Uterus (tissue), 4 donors: ENCODE measurements at places on chromosomes 12 and 14. TPM values are rescaled to one million over a fixed set of nuclear protein-coding genes. Genes with fewer than 3 reads are reported as not detected.
A peak's percentile ranks its signal among the peaks of the same experiment; 100 is the strongest.

- no peaks in the 10 kb centered on the region for H3K4me1 ChIP-seq
- no peaks in the 10 kb centered on the region for H3K27me3 ChIP-seq
Observed at GRCh38 chr12:84128117-84128991, 784.2 kb downstream of the SLC6A15 start.

ISCA2 gene
- 10.0 TPM for total RNA-seq

- H3K27me3 ChIP-seq, result no peaks in the 10 kb centered on the region
- peak overlapping the region; percentile 92 for H3K4me3 ChIP-seq
- H3K27ac ChIP-seq, result peak overlapping the region; percentile 92
- DNase-seq, result peak; percentile 44
Observed at GRCh38 chr12:118136559-118137003, 657 bp downstream of the PEBP1 start.

GRCh38 chr14:60753264-60754119, 18.9 kb downstream of the MNAT1 start:
- no peak overlapping the region for H3K27ac ChIP-seq
- no peaks in the 10 kb centered on the region for H3K27me3 ChIP-seq
- no peak for DNase-seq

GRCh38 chr12:130956009-130956408, 2.3 kb downstream of the ADGRD1 start:
- no peak for DNase-seq
- no peak overlapping the region for H3K4me3 ChIP-seq
- no peaks in the 10 kb centered on the region for H3K4me1 ChIP-seq
- H3K27me3 ChIP-seq, result no peaks in the 10 kb centered on the region
- no peaks in the 10 kb centered on the region for H3K36me3 ChIP-seq

ESR2 gene
- 0.41 TPM for total RNA-seq

DNA sequence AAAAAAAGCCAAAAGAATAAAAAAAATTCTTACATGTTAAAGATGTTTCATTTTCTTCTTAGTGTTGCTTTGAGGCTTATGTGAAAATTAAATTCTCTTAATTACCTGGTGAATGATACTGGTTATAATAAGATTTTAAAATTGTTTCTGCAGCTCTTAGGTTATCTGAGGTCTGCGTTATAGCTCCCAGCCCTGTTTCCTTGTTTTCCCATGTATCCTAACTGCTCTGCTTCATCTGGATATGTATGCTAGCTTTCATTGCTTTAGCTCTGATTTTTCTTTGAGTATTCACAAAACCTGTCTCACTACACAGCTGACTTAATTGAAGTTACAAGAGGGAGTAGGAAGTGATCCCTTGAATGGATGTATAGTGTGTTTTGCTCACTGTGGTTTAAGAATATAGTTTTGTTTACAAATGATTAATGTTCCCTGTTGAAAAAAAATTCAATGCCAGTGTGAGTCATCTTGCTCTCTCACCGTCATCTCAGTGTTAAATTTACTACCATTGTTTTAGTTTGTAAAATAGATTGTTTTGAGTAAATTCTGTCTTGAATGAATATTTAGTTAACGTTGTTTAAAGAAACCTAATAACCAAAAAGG, 26.8 kb downstream of the CPSF6 start:
- DNase-seq, result no peak
- no peaks in the 10 kb centered on the region for H3K27me3 ChIP-seq
- no peak overlapping the region for H3K4me3 ChIP-seq
- no peaks in the 10 kb centered on the region for H3K4me1 ChIP-seq

- no peak for DNase-seq
- H3K36me3 ChIP-seq, result no peaks in the 10 kb centered on the region
- no peaks in the 10 kb centered on the region for H3K27me3 ChIP-seq
- no peaks in the 10 kb centered on the region for H3K4me1 ChIP-seq
- no peak overlapping the region for H3K4me3 ChIP-seq
Observed at GRCh38 chr12:15007551-15007950, 34.7 kb downstream of the PDE6H start.

NR4A1 gene
- 133 TPM for total RNA-seq

GRCh38 chr12:65308601-65309071, 30.2 kb downstream of the MSRB3 start:
- DNase-seq, result peak; percentile 21
- no peak overlapping the region for H3K27ac ChIP-seq
- no peak overlapping the region for H3K4me3 ChIP-seq
- H3K4me1 ChIP-seq, result no peaks in the 10 kb centered on the region
- H3K36me3 ChIP-seq, result no peaks in the 10 kb centered on the region
- no peaks in the 10 kb centered on the region for H3K27me3 ChIP-seq

DNA sequence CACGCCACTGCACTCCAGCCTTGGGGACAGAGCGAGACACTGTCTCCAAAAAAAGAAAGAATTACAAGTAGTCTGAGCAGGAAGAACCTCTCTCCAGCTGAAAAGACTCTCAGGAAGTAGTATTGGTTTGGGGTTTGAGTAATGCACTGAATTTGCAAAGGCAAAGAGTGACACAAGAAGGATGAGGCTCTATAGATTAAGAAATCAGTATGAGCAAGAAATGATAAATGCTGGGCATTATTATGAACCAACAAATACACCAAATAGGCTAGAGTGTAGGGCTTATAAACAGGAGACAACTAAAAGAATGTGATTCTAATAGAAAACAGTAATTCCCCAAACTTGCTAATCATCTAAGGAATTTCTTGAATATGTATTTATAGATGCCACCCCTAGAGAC, 2.6 kb upstream of the SLC35E3 start:
- H3K27ac ChIP-seq, result no peak overlapping the region
- H3K36me3 ChIP-seq, result no peaks in the 10 kb centered on the region
- no peak overlapping the region for H3K4me3 ChIP-seq

DNA sequence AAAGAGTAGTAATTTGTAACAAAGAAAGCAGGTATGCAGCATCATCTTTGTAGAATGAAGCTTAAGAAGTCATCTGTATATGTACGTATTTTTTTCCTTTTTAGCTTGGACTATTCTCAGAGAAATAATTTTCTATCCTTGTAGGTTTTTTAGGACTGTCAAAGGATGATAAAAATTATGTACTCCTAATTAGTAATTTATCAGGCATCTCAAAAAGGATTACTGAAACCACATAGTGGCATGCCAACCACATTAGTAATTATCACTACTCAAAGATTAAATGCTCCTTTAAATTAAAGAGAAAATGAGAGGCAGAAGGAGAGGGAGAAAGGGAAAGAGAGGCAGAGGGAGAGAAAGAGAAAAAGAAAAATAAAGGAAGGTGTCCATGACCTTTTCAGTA, 17.3 kb downstream of the TTC8 start:
- no peak overlapping the region for H3K27ac ChIP-seq
- DNase-seq, result no peak
- no peaks in the 10 kb centered on the region for H3K4me1 ChIP-seq
- H3K27me3 ChIP-seq, result no peaks in the 10 kb centered on the region

- H3K27ac ChIP-seq, result no peak overlapping the region
- H3K4me3 ChIP-seq, result no peak overlapping the region
- H3K36me3 ChIP-seq, result no peaks in the 10 kb centered on the region
- H3K4me1 ChIP-seq, result no peaks in the 10 kb centered on the region
Observed at GRCh38 chr12:26841085-26841484, 8.1 kb upstream of the ITPR2 start.

GRCh38 chr14:81529391-81529790, 4.3 kb downstream of the SEL1L start:
- H3K4me1 ChIP-seq, result peaks cover 5% of the 10 kb centered on the region
- H3K27ac ChIP-seq, result no peak overlapping the region
- no peaks in the 10 kb centered on the region for H3K27me3 ChIP-seq
- no peak for DNase-seq
- no peaks in the 10 kb centered on the region for H3K36me3 ChIP-seq

- H3K4me1 ChIP-seq, result no peaks in the 10 kb centered on the region
- no peak overlapping the region for H3K4me3 ChIP-seq
- no peak overlapping the region for H3K27ac ChIP-seq
- H3K27me3 ChIP-seq, result no peaks in the 10 kb centered on the region
- H3K36me3 ChIP-seq, result no peaks in the 10 kb centered on the region
Observed at GRCh38 chr14:34164162-34164864, 213.4 kb upstream of the EGLN3 start.

- peak overlapping the region; percentile 28 for H3K27ac ChIP-seq
- no peaks in the 10 kb centered on the region for H3K27me3 ChIP-seq
- no peak for DNase-seq
- H3K4me1 ChIP-seq, result peaks cover 8% of the 10 kb centered on the region
- H3K4me3 ChIP-seq, result no peak overlapping the region
Observed at GRCh38 chr12:106197906-106198623, 49.8 kb downstream of the CKAP4 start.

DNA sequence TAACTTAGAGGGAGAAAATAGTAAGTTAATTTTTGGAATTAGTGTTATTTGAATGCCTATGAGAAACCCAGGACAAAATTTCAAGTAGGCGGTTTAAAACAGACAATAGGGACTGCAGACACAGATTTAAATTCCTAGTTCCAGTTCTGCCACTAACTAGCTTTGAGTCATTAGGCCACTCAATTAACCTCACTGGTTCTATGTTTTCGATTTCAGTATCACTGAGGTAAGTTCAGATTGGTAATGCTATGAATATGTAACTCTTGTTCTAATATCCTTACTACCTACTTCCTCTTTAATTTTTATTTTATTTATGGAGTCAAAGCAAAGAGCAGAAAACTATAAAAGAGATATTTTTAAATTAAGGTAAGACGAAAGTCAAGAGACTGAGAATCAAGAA, 52.6 kb downstream of the GALC start:
- no peaks in the 10 kb centered on the region for H3K36me3 ChIP-seq
- no peak overlapping the region for H3K27ac ChIP-seq
- no peak overlapping the region for H3K4me3 ChIP-seq
- H3K4me1 ChIP-seq, result no peaks in the 10 kb centered on the region
- no peaks in the 10 kb centered on the region for H3K27me3 ChIP-seq

FITM1 gene
- total RNA-seq, result 0.48 TPM

GRCh38 chr14:73261075-73261474, 23.8 kb downstream of the PAPLN start:
- H3K4me1 ChIP-seq, result no peaks in the 10 kb centered on the region
- H3K27me3 ChIP-seq, result no peaks in the 10 kb centered on the region
- no peaks in the 10 kb centered on the region for H3K36me3 ChIP-seq
- H3K27ac ChIP-seq, result no peak overlapping the region
- H3K4me3 ChIP-seq, result no peak overlapping the region
- no peak for DNase-seq

GRCh38 chr12:74770552-74770951, 232.9 kb downstream of the ATXN7L3B start:
- no peak overlapping the region for H3K4me3 ChIP-seq
- no peaks in the 10 kb centered on the region for H3K36me3 ChIP-seq
- H3K4me1 ChIP-seq, result no peaks in the 10 kb centered on the region
- H3K27ac ChIP-seq, result no peak overlapping the region

DNA sequence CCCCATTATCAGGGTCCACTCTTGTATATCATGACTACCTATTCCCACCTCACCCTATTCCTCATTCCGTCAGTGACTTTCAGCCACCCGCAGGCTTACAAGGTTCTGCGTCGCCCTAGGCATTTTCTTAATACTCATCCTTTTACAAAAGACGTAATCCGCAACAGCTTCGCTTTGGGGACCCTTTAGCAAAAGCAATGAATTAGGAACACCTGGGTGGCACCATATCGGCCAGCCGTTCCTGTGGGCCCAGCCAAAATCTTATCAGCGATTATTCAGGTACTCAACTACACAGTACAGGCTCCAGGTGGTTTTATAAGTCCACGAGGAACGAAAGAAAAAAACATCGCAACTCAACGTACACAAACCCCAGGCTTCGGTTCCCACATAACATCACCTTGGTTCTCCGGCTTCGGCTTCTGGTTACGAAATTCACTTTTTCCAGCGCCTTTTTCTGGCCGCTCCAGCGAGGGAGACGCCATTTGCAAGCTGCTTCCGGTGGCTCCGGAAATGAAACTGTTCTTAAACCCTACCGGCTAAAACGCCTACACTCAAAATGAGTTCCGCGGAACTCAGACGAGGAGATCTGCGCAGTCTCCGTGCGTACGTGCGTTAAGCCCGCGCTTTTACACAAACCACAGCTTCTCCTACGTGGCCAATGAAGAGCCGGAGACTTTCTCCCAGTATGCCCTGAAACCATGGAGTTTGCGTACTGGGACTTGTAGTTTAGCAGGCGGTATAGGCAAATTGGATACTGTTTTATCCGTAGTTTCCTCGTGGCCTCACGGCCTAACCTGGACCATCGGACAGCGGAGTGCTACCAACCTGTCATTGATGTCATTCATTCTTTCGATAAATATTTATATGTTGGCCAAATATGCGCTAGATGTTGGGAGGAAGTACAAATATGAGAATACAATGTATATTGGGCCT, at the start of gene KRR1:
Gene KRR1 (minus strand): TSS at position 494 of the 933 bp plus-strand sequence. CDS start 12 bp downstream, at position 482.
- no peaks in the 10 kb centered on the region for H3K36me3 ChIP-seq
- DNase-seq, result peak; percentile 94
- H3K27ac ChIP-seq, result peak within 1 kb of the TSS; percentile 82
- H3K4me1 ChIP-seq, result no peaks in the 10 kb centered on the region
- H3K4me3 ChIP-seq, result peak within 1 kb of the TSS; percentile 85

GRCh38 chr12:97493731-97494130, 31.1 kb downstream of the RMST start:
- no peak overlapping the region for H3K27ac ChIP-seq
- H3K36me3 ChIP-seq, result no peaks in the 10 kb centered on the region
- H3K27me3 ChIP-seq, result no peaks in the 10 kb centered on the region
- no peak overlapping the region for H3K4me3 ChIP-seq
- DNase-seq, result no peak

FRS2 gene
- 27.4 TPM for total RNA-seq

PRPH gene
- total RNA-seq, result 5.6 TPM

DNA sequence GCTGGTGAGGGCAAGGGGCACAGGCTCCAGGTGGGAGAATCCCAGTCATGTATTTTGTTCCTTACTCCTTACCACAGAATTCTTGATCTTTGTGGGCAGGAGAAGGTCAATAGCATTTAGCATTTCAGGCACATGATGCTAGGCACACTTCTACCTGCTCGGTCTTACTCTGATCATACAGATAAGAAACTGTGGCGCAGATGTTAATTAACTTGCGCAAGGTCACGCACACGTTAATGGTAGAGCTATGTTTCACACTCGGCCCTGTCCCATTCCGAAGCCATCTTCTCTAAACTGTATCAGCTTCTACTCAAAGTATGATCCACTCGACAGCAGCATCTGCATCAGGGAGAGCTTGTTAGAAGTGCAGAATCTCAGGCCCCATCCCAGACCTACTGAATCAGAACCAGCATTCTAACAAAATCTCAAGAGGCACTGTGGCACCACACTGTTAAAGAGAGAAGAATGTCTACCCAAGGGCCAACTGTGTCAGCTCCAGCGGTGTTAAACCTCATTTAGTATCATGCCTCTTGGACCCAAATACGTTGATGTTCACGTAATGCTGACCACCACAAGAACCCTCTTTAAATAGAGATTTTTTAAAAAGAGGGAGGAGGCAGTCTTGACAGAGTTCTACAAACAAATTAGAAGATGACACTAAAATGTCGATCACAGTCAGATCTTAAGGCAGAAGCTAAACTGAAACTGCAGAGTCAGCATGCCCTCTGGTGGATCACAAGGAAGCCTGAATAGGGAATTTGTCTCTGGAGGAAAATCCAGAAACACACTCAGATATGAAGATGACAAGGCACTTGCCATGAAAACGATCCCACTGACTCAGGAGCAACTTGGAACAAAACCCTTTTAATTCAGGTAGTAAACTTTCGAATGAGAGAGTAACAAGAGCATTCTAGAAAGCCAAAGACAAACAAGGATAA, 7.3 kb downstream of the STXBP6 start:
- no peaks in the 10 kb centered on the region for H3K36me3 ChIP-seq
- DNase-seq, result no peak
- H3K4me3 ChIP-seq, result no peak overlapping the region
- H3K27me3 ChIP-seq, result no peaks in the 10 kb centered on the region
- no peaks in the 10 kb centered on the region for H3K4me1 ChIP-seq
- no peak overlapping the region for H3K27ac ChIP-seq

- no peaks in the 10 kb centered on the region for H3K4me1 ChIP-seq
- DNase-seq, result no peak
- H3K27me3 ChIP-seq, result no peaks in the 10 kb centered on the region
- H3K36me3 ChIP-seq, result no peaks in the 10 kb centered on the region
Observed at GRCh38 chr12:108594-108993, 42.0 kb downstream of the IQSEC3 start.

TPPP2 gene
- 0.67 TPM for total RNA-seq
